H4 (cell line): ENCODE measurements at places on chromosomes 11 and 22. TPM values are rescaled to one million over a fixed set of nuclear protein-coding genes. Genes with fewer than 3 reads are reported as not detected.

The SLC22A12 gene
- not detected in 2 replicates for total RNA-seq

The CARD10 gene
- total RNA-seq, result 2.8 and 3.9 TPM in 2 replicates

The HPX gene
- 0.72 TPM in 1 of 2 replicates, not detected in the other for total RNA-seq

The DEUP1 gene
- not detected in 2 replicates for total RNA-seq

The PDE2A gene
- total RNA-seq, result 2.6 and 3.0 TPM in 2 replicates

The PLAAT4 gene
- total RNA-seq, result 49.3 and 72.0 TPM in 2 replicates

The DNAJC4 gene
- total RNA-seq, result 2.5 and 4.5 TPM in 2 replicates

The SELENOO gene
- total RNA-seq, result 13.4 and 19.6 TPM in 2 replicates

The GGTLC2 gene
- not detected in 2 replicates for total RNA-seq

The BTBD18 gene
- not detected in 2 replicates for total RNA-seq

The LRRC74B gene
- total RNA-seq, result not detected in 2 replicates

The MRGPRX3 gene
- not detected in 2 replicates for total RNA-seq

The OR56A1 gene
- total RNA-seq, result 0.04 TPM in 1 of 2 replicates, not detected in the other

The VWCE gene
- 0.35 TPM in 1 of 2 replicates, not detected in the other for total RNA-seq

The CCDC116 gene
- total RNA-seq, result 0.10 TPM in 1 of 2 replicates, not detected in the other

The NXPE1 gene
- not detected in 2 replicates for total RNA-seq

The POU2AF1 gene
- total RNA-seq, result not detected in 2 replicates

The ABCC8 gene
- not detected in 2 replicates for total RNA-seq

The HIRA gene
- 9.6 and 10.0 TPM in 2 replicates for total RNA-seq

The CYTH4 gene
- total RNA-seq, result 0.08 TPM in 1 of 2 replicates, not detected in the other

The ACRV1 gene
- not detected in 2 replicates for total RNA-seq

The SLC7A4 gene
- total RNA-seq, result not detected in 2 replicates

The PIM3 gene
- total RNA-seq, result 18.6 and 30.3 TPM in 2 replicates
